ENCODE measurements at places on chromosomes 1 and 21.

DNA sequence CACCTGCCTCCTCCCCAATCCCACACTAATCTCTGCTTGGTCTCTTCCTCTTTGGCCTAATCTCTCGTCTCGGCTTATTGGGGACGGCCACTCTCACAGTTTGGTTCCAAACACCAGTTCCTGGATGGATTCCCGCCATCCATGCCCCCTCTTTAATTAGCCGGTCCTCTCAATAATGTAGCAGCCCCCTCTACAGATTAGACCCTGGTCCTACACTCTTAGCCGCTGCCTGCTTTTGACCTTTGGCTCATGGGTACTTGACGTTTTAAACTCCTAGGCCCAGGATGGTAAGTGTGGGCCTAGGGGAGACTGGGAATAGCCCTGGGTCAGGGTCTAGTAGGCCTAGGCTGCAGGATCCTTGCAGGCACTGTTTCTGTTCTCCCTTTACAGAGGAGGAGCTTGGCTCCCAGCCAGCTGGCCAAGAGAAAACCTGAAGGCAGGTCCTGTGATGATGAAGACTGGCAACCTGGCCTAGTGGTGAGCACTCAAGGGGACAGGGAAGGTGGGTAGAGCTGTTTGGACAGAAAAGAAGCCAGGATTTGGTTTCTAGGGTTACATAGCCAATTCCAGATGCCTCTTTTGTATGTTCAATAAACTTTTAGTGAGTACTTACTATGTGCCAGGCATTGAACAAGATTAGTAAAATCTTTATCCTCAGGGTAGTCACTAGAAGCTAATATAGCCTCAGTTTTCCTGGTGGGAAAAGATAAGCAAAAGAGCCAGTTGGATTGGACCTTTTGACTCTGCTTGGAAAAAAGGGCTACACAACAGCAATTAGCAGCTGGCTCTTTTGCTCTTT is 758 bp downstream of the RAD54L start:
- no peak for DNase-seq

- no peak for DNase-seq
Observed at GRCh38 chr1:16254263-16254928, 17.4 kb upstream of the CPLANE2 start.

DNA sequence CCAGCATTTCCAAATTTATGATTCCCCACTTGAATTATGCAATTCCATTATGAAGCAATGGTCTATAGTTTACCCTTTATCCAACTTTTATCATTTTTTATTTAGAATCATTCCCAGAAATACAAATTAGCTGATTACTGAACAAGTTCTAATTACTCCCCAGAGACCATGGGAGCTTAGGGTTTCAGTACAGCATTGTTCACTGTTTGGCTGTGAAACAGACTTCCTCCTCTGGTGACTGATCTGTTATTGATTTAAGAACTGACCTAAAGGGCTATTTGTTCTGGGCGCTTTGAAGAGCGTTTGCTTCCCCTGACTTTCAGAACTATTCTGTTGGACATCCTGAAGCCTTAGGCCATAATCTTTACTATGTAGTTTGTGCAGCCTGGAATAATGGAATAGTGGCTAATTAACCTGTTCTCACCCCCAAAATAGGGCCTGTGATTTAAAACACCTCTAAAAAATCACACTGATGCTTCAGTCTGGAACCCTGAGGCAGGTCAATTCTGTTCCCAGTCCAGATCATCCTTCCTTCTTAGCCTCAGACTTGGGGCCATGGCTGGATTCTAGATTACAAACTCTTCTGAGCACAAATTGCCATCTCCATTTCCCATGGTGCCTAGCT is 58.7 kb downstream of the ALG14 start:
- no peak for DNase-seq

DNA sequence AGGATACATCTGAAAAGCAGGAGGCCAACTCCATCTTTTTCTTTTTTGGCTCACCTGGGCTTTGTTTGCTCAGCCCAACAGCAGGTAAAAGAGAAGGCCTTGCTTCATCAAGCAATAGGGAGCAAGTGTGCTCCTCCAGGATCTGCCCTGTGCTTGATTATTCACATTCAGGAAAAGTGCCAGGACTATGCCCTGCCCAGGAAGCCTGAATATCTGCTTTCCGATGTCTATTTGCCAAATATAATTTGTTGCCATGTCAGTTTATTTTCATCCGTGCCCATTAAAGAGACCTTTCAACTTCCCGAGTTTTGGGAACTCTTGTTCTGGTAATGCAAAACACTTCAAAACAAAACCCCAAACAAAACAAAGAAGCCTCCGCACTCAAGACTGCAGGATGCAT is 185.3 kb downstream of the CDC7 start:
- DNase-seq: no peak

GRCh38 chr1:151703813-151704212 is 12.8 kb downstream of the CELF3 start:
- DNase-seq: no peak

- DNase-seq: no peak
Observed at GRCh38 chr1:212656730-212657129, 42.9 kb downstream of the BATF3 start.

GRCh38 chr1:17630048-17630830 is 90.7 kb downstream of the ARHGEF10L start:
- no peak for DNase-seq

- DNase-seq: no peak
Observed at GRCh38 chr1:31435471-31436409, 22.7 kb downstream of the SERINC2 start.

DNA sequence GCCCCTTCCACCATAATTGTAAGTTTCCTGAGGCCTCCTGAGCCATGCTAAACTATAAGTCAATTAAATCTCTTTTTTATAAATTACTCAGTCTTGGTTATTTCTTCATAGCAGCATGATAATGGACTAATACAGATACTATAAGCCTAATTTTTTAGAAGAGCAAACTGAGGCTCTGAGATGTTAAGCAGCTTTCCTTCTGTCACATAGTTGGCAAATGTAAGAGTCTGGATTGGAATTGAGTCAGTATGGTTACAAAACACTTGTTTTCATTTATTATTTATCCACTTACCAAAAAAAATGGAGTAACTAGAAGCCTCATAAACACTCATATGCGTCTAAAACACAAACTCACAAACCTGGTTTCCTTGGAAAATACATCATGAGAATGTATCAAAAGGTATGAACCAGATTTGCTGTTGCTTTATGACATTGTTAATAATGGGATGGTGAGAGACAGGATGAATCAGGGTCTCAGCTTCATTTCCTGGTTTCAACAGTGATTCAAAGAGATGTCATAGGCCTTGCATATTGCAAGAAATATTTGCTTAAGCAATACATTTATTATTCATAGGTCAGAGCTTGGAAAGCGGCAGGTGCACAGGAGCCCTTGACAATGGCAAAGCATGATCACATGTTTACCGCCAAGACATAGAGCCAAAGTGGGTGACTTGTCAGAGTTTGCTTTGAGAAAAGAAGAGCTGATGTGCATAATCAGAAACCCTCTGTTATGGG is 221.5 kb downstream of the GRIK1 start:
- DNase-seq: no peak

DNA sequence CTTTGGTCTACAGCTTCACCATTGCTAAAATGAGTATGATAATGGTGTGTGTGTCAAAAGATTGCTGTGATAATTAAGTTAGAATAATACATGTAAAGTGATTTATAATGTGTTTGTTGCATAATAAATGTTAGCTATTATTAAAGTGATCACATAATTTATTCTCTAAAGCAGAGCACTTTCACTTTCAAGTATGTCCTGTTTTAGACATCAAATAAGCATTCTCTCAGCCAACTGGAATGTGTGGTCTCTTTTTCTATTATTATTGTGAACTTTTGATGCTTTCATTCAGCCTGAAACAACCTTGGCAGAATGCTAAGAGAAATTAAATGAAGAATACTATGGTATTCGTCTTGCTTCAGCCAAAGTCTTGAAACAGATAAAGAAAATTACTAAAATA is 102.8 kb upstream of the COL11A1 start:
- DNase-seq: no peak

DNA sequence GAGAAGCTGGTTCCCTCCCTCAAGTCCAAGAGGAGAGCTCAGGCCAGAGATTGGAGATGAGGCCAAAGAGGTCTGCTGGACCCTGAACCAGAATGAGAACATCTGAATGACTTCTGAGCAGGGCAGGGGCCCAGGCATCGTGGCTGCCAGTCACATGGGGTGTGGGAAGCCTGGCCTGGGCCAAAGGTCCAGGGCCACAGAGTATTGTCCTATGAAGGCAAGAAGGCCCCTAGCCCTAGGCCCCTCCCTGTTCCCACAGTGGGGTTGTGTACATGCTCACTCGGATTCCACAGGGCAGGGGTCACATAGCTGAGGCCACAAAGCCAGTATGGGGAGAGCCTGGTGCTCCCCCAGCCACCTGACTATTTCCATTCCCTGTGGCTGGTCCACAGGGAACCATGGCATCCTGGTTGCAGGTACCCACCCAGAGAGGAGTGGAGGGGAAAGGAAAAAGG is 18.5 kb upstream of the SLC1A7 start:
- DNase-seq: no peak

GRCh38 chr1:212677573-212677972 is 22.1 kb downstream of the BATF3 start:
- DNase-seq: no peak

- no peak for DNase-seq
Observed at GRCh38 chr1:174244017-174244416, 84.7 kb downstream of the RABGAP1L start.

GRCh38 chr1:100080331-100080730 is 52.4 kb downstream of the SASS6 start:
- no peak for DNase-seq

DNA sequence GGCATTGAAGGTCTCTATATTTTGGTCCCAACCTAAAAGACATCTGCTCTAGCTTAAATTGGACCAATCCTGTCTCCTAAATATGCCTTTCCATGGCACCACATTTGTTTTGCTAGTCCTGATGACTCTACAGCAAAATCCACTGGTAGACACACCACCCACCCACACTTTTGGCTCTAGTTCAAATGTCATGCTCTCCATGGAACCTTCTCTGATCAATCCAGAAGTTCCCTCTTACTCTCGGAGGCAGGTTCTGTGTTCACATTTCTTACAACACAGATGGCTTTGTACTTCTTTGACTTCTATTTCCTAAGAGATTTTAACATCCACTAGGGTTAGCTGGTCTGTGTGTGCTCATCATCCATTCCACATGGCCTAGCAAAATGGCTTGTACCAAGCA is 151.3 kb downstream of the APP start:
- no peak for DNase-seq

GRCh38 chr21:22898051-22898665 is 1899.9 kb downstream of the NCAM2 start:
- no peak for DNase-seq

DNA sequence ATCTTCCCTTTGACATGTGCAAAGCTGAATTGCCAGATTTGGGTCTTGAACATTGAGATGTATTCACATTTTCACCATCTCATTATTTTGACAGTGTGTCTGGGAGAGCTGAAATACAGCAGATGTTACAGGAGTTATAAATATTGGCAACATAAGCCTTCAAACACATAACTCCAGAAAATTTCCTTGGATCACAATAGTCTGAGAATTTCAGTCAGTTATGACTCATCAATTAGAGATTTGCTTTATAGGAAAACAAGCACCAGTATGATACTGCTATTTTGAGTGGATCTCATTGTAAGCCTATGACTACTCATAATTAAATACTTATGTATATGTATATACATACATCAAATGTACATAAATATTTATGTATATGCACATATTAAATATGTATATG is 1171.8 kb downstream of the AMY1C start:
- DNase-seq: no peak

DNA sequence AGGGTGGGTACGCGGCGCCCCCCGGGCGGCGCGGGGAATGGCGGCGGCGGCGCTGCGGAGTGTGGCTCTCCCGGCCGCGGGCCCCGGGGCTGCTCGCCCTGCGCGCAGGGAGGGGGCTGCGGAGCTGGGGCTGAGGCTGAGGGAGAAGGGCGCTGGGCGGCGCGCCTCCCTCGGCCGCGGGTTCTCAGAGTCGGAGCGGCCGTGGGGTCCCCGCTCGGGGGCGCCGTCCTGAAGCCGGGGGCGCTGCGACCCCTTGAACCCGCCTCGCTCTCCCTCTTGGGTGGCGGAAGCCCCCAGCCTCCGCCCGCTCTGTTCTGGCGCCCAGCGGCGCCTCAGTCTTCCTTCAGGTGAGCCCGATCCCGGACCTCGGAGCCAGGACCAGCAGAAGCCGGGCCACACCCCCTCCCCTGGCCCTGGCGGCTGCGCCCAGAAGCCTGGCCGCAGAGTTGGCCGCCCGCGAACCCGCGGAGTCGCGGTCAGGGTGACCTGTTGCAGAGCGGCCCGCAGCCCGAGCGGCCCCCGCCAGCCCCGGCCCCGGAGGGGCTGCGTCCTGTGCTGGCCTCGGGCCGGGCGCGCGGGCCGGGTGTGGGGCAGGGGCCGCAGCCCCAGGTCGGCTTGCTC is 532 bp downstream of the RALGPS2 start:
- DNase-seq: no peak

- no peak for DNase-seq
Observed at GRCh38 chr1:216422821-216423520, at the start of gene USH2A. Gene USH2A, minus strand, starts transcription at chr1:216423448. Its CDS starts 1,112 bp downstream, at chr1:216422336.

DNA sequence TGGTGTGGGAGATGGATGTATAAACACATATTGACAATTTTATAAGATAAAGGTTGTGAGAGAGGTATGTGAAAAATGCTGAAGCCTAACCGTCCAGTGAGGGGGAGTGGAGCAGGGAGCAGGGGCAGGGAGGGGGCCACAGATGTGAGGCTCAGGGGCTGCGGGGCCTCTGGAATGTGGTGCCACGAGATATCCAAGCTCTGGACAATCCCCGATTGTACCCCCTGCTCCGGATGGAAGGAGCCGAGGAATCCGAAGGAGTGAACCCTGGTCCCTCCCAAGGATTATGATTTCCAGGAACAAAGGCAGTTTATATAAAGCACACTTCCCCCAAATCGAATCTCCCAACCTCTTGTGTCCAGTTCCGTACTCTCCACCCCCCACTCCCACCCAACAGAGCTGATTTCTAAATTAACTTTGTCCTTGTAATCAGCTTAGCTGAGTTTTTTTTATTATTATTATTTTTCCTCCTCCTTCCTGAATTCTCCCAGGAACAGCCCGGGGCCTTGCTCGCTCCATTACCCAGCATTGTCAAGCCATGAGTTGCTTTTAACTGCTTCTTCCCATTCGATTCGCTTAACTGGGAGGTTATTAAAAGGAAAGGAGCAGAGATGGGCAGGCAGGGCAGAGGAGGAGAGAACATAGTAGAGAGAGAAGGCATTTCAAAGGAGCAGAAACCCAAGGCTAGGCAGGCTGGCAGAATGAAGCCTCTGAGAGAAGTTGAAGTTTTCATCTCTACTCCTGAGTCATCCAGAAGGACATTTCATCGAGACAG is 9.4 kb downstream of the KIRREL1 start:
- no peak for DNase-seq

DNA sequence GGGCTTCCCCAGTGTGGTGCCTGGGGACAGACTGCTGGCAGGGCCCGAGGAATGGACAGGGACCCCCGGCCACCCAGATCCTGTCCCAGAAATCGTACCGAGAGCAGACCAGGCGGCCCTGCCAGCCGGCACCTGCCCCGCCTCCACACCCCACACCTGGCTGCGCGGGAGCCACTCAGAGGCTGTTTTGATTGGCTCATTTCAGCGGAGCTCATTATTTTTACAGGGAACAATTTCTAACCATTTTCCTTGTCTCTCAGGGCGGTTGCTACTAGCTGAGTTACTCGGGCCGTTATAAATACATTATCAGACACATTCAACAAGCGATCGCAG is 39.3 kb upstream of the AJAP1 start:
- no peak for DNase-seq

GRCh38 chr21:16280686-16281091 is 550.9 kb downstream of the USP25 start:
- no peak for DNase-seq

- DNase-seq: no peak
Observed at GRCh38 chr1:90990779-90991178, 31.1 kb downstream of the ZNF644 start.

Measured in activated CD8-positive, alpha-beta memory T cell treated with anti-CD3 and anti-CD28 coated beads for 4 hours (primary cell).